Brain (organoid and tissue), 16 donors: ENCODE measurements at places on chromosomes 7 and 10. TPM values are rescaled to one million over a fixed set of nuclear protein-coding genes. Genes with fewer than 3 reads are reported as not detected.

Gene HOXA5
- polyA plus RNA-seq = 25.3 TPM

GRCh38 chr10:78045237-78045636 lies 11.6 kb downstream of the RPS24 start:
- no peak for DNase-seq

Gene COL28A1
- 0.24 TPM for polyA plus RNA-seq

Gene CYP2E1
- polyA plus RNA-seq = 1.6 TPM

DNA sequence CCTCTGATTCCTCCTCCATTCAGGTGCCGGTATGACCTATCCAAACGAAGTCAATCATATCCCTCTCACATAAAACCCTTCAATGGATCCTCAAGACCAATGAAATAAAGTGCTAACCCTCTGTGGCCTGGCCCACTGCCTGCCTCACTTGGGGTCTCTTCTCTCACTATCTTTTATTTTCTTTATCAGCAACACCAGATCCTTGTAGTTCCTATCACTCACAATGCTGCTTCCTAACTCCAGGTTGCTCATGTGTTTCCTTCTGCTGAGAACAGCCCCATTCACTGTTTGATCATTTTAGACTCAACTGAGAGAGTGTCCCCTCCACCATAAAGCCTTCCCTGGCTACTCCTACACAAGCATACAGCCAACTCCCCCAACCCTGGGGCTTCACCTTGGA lies 180.6 kb downstream of the DOCK4 start:
- DNase-seq = no peak

DNA sequence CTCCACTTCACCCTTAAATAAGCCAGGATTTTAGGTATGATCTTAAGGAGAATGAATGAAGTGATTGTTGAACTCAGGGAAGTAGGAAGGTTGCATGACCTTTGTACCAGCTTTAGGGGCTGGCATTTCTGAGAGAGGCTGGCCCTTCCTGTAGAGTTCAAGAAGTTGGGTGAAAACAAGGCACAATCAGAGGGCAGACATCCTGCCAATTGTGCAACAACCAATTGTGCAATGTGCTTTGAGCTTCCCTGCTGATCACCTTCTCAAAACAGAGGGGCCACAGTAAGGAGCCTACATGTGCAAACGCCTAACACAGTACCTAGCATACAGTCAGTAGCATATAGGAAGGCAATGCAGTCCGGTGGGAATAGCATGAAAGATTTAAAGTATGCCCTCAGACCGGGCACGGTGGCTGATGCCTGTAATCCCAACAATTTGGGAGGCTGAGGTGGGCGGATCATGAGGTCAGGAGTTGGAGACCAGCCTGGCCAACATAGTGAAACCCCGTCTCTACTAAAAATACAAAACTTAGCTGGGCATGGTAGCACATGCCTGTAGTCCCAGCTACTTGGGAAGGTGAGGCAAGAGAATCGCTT lies 5.4 kb downstream of the CPVL start:
- no peak for DNase-seq

Gene ZFAND2A
- 25.2 TPM for polyA plus RNA-seq

Gene CDK14
- 13.5 TPM for polyA plus RNA-seq

DNA sequence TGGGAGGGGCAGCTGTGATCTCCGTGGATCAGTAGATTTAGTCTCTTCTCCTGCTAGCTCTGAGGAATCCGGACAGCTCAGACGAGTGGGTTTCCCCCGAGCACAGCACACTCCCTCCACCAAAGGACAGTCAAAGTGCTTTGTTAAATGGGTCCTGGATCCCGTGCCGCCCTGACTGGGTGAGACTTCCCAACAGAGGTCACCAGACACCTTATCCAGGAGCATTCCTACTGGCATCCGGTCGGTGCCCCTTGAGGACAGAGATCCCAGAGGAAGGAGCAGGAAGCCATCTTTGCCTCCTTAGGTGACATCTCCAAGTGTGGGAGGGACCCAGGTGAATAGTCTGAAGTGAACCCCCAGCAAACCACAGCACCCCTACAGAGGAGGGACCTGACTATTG lies 1148.9 kb downstream of the CNTNAP2 start:
- no peak for DNase-seq

Gene GRK5
- 5.4 TPM for polyA plus RNA-seq

Gene ZNF425
- polyA plus RNA-seq = 2.9 TPM

Gene AGBL3
- 0.64 TPM for polyA plus RNA-seq

Gene TACC2
- polyA plus RNA-seq = 111 TPM

Gene NYAP1
- polyA plus RNA-seq = 20.8 TPM

DNA sequence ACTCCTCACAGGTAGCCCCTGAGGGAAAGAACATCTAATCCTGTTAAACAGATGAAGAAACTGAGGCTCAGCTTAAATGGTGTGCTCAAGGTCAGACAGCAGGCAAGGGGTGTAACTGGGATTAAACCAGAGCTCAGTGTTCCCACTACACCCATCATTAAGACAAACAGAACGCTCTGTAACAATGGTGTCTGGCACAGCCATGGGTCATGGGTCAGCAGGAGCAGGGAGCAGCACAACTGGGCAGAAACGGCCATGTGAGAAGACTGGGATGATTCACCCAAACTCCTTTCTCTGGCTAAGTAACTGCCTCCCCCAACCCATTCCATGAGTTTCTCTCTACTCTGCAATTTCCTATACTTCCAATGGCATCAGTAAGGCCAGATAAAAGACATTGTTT lies 85.5 kb upstream of the PDE1C start:
- DNase-seq = no peak

DNA sequence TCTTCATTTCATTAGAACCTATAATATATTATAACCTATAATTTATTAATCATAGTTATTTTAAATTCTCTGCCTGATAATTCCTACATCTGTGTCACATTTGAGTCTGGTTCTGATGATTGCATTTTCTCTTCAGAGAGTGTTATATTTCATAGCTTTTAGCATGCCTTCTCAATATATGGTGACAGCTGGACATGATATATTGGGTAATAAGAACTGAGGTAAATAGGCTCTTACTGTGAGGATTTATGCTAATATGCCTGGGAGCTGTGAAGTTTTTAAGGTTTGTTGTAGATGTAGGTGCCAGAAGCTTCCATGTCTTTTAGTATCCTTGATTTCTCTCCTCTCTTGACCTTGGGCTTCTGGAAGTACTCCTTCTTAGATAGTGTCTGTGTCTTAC lies 325.9 kb upstream of the SEMA3D start:
- no peak for DNase-seq
